Cortex of kidney (tissue), 1 donor: ENCODE measurements at places on chromosomes 5 and 9.

DNA sequence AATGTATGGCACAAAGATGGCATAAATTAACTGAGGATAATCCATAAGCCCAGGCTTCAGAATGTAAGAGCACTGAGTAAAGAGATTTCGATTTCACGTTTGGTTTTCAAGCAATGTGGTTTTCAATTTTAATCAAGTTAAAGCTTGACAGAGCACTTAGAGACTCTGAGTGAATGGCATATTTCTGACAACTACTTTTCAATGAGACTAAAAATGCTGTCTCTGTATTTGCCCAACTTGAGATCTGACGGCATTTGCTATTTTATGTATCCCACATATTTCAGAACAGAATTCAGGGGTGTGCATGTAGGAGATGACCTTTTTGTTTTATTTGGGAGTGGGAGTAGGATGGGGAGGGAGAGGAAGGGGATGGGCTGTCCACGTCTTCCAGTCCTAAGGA is 280.3 kb upstream of the PANK3 start:
- no peak for DNase-seq

DNA sequence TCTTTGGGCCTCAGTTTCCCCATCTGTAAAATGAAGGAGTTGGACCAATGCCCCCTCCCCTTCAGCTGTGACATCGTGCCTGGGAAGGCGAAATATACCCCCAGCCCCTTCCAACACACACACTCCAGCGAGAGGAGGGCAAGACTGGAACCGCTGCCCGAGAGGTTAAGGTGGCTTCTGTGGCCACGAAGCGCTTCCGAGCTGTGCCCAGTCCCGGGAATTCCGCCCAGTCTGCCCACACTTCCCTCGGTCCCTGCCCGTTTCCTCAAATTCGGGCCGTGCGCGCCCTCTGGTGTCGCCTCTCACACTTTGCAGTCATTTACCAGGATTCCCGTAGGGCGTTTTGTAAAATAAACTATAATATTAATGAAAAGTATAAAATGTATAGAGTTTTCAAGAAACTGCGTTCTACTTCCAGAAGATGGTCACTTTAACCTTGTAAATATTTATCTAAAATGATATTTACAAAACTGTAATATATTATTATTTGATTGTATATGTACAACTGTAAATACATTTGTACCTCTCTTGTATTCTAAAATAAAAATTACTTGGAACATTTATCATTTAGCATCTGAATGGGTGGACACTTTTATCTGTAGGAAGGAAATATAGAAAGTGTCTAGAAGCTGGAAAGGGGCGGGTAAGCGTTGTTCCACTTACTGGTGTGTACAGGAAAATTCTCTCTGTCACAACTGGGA is 11.0 kb upstream of the EXOSC2 start:
- no peak for DNase-seq

DNA sequence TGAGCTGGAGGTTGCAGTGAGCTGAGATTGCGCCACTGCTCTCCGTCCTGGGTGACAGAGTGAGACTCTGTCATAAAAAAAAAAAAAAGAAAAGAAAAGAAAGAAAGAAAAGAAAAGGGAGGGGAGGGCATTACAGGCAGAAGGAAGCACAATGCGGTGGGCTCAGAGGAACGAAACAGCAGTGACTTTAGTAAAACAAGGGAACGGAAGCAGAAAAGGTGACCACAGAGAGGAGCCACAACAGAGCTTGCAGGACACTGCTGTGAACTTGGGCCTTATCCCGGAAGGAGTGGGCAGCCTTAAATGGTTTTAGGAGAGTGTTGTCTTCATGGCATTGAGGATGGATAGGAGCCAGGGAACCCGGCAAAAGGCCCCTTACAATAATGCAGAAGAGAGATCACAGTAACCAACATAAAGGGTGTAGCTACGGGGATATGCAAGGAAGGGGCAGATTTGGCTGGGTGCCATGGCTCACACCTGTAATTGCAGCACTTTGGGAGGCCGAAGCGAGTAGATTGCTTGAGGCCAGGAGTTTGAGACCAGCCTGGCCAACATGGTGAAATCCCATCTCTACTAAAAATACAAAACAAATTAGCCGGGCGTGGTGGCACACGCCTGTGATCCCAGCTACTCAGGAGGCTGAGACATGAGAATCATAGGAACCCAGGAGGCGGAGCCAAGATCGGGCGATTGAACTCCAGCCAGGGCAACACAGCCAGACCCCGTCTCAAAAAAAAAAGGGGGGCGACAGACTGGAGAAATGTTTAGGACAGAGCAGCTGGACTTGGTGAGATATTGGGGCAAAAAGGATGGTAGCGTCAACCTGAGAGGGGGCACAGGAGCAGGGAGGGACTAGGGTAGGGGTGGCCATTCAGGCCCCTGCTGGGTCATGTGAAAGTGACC is 83.9 kb upstream of the ZBTB43 start:
- DNase-seq, result no peak

GRCh38 chr9:110048976-110049698 is 158.8 kb downstream of the C9orf152 start:
- peak; percentile 15 for DNase-seq

DNA sequence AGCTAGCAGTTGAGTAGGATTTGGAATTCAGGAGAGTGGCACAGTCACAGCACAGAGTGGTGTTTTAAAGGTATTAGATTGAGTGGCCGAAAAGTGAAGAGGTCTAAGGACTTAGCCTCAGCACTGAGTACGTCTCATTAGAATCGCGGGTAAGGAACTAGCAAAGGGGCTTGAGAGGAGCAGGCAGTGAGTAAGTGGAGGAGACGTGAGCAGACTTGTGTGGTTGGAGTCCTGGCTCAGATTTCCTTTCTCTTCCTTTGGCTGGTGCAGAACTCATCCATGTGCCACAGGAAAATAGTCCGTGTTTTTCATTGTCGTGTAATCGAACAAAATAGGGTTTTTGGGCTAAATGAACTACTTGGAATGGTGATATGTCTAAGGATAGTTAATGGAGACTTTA is 3.4 kb downstream of the EXOSC2 start:
- no peak for DNase-seq

DNA sequence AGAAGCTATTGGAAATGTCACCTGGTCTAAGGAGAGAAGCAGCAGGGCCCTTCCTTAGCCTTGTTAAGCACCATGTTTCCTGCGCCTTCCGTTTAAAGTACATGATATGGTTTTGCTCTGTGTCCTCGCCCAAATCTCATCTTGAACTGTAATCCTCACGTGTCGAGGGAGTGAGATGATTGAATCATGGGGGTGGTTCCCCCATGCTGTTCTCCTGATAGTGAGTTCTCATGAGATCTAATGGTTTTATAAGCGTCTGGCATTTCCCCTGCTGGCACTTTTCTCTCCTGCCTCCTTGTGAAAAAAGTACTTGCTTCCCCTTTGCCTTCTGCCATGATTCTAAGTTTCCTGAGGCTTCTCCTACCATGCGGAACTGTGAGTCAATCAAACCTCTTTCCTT is 49.7 kb downstream of the PRDM6 start:
- no peak for DNase-seq

- no peak for DNase-seq
These were observed 84.4 kb downstream of the HTR4 start for GRCh38 chr5:148569948-148570347.

DNA sequence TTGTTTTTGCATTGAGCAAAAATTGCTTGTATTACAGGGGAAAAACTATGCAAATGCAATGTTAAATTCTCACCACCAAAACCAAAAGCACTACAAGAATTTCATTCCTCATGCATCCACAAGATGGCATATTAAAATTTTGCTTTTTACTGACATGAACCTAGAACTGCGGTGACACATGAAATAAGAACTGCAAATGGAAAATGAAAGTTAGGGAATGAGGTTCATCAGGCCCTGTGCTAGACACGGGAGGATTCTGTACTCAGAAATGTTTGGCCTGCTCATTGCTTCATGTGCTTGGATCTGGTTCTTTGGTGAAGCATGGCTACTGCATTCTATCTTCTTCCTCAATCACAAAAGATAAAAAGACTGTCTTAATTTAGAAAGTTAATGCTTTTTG is 9.1 kb upstream of the RFK start:
- DNase-seq, result no peak

GRCh38 chr9:3525096-3525835 is 535 bp downstream of the RFX3 start:
- DNase-seq, result no peak

- no peak for DNase-seq
These were observed 530.4 kb upstream of the CDH9 start for GRCh38 chr5:27568811-27569210.

DNA sequence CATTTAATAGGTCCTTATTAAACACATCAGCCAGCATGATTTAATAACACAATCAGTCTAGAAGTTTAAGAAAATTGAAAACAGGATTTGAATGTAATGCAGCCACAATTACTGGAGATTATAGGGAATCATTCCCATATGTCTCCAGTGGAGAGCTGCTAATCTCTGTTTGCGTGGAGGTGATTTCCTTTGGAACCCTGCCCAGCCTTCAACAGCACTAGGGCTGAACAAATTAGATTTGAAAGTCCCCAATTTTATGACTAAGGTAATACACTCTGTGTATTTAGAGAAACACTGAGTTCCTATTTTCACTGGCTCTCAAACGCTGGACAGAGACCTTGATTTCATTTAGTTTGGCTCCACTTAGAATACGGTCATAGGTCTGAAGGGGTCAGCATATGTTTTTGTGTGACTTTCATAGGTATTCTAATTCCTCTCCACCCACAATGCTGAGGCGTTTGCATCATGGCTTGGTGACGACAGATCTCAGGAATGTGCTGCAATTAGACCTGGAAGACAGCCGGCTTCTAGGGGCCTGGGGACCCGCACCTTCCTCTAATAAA is 508.3 kb downstream of the EBF1 start:
- DNase-seq, result no peak

DNA sequence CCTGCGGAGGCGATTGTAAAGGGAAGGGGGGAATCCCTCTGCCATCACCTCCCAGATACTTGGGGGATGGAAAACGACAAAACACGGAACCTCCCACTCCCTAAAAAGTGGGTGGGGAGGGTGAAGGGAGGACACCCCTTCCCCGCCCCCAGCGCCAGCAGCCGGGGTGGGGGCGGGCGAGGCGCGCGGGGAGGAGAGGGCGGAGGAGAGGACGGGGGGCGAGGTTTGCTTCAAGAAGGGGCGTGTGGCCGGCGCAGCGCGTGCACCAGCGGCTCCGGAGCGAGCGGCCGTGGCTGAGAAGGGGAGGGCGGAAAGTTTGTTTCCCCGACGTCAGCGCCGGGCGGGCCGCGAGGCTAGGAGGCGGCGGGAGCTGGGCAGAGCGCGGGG is at the start of gene PRRX2:
TSS of gene PRRX2 (plus strand) at position 259 of the 387 bp plus-strand sequence. CDS start 221 bp downstream, outside the sequence.
- no peak for DNase-seq

- no peak for DNase-seq
These were observed 56.2 kb downstream of the DENND4C start for GRCh38 chr9:19286634-19287188.

DNA sequence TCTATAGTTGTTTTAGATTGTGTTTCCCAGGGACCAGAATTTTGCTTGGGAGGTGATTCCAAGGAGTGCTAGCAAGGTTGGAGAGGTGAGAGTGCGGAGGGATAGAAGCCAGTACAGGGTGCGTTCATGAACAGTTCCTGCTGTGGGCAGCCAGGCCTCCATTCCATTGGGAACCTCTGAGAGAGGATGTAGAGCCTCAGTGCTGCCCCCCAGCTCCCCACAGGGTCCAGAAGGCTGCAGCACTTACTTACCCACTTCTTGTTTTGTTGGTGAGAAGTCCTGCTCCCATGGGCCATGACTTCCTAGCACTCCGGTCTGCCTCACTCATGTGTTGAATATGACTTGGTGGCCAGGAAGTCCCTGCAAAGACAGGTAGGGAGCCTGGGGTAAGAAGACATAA is 128.2 kb upstream of the GAS1 start:
- DNase-seq, result no peak

DNA sequence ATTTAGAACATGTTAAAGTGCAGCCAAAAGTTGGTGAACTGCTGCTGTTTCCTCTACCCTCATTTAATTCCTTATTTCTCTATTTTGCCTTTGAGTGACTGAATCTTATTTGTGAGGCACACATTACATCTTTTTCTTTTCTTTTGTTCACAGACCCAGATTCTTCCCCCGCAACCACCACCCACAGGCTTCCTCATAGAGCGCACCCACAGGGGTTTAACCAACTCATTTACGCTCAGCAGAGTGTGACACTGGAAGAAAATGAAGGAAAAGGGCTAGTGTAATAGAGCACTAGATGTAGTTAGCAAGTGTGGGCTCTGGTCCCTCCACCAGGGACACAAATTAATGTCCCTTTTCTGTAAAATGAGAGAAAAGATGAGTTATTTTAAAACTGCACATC is 200.7 kb downstream of the PARP8 start:
- DNase-seq, result no peak

- no peak for DNase-seq
These were observed 3.6 kb upstream of the RAPGEF1 start for GRCh38 chr9:131743501-131743900.

DNA sequence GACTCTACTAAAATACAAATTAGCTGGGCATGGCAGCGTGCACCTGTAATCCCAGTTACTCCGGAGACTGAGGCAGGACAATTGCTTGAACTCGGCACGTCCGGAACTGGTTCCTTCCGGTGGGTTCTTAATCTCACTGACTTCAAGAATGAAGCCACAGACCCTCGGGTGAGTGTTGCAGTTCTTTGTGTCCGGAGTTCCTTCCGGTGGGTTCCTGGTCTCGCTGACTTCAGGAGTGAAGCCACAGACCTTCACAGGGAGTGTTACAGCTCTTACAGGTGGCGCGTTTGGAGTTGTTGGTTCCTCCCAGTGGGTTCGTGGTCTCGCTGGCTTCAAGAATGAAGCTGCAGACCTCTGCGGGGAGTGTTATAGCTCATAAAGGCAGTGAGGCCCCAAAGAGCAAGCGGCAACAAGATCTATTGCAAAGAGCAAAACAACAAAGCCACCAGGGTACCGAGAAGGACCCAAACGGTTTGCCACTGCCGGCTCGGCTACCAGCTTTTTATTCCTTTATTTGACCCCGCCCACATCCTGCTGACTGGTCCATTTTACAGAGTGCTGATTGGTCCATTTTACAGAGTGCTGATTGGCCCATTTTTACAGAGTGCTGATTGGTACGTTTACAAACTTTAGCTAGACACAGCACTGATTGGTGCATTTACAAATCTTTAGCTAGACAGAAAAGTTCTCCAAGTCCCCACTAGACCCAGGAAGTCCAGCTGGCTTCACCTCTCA is 28.6 kb upstream of the SLC6A19 start:
- DNase-seq, result no peak

- no peak for DNase-seq
These were observed 21.9 kb downstream of the PTBP3 start for GRCh38 chr9:112311497-112311896.

- no peak for DNase-seq
These were observed 54.1 kb downstream of the ARHGEF37 start for GRCh38 chr5:149635394-149635793.

GRCh38 chr5:109653561-109654239 is 36.0 kb upstream of the MAN2A1 start:
- no peak for DNase-seq

GRCh38 chr5:38529955-38530646 is 26.3 kb downstream of the LIFR start:
- DNase-seq, result no peak

DNA sequence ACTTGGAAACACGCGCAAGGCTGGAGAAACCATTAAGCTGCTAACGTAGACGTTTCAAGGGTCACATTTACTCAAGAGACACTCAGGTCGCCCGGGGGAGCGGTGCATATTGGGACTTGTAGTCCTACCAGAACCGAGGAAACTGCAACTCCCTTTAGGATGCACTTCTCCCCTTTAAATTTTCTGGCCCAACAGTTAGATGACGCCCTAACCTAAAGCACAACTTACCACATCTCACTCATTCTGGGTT is 384 bp upstream of the DMXL1 start:
- DNase-seq, result no peak

- no peak for DNase-seq
These were observed 45.6 kb downstream of the NLN start for GRCh38 chr5:65767565-65767964.

GRCh38 chr9:4489919-4490704 is at the start of gene SLC1A1:
Gene SLC1A1, plus strand, starts transcription at chr9:4490468. Its CDS starts 212 bp downstream, at chr9:4490680.
- DNase-seq, result no peak

GRCh38 chr5:2866662-2867372 is 115.3 kb upstream of the IRX2 start:
- DNase-seq, result no peak
